Astrocyte of the cerebellum (primary cell): ENCODE measurements at places on chromosomes 4 and X.

- DNase-seq: no peak
These were observed 7.4 kb downstream of the FATE1 start for GRCh38 chrX:151723156-151723760.

GRCh38 chr4:164725066-164725465 lies 28.9 kb upstream of the SMIM31 start:
- no peak for DNase-seq

DNA sequence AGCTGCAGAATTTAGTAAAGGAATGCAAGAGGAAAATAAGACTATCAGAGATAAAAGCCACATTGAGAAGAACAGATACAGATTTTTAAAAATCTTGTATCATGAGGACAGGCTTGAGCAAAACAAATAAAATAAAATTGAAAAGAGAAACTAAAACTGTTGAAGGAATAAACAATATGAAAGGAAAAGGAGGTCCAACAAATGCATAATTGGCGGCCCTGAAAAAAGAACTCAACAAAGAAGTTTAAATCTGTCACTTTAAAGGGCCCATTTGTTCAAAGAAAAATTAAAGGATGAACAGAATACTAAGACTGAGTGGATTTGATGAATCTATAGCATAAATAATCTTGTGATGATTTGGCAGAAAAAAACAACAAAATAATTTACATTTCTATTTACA lies 36.5 kb downstream of the TMPRSS11B start:
- no peak for DNase-seq

- DNase-seq: no peak
These were observed 51.1 kb downstream of the COL25A1 start for GRCh38 chr4:109251396-109251795.

GRCh38 chr4:55241461-55241860 lies 104.6 kb upstream of the SRD5A3 start:
- DNase-seq: no peak

DNA sequence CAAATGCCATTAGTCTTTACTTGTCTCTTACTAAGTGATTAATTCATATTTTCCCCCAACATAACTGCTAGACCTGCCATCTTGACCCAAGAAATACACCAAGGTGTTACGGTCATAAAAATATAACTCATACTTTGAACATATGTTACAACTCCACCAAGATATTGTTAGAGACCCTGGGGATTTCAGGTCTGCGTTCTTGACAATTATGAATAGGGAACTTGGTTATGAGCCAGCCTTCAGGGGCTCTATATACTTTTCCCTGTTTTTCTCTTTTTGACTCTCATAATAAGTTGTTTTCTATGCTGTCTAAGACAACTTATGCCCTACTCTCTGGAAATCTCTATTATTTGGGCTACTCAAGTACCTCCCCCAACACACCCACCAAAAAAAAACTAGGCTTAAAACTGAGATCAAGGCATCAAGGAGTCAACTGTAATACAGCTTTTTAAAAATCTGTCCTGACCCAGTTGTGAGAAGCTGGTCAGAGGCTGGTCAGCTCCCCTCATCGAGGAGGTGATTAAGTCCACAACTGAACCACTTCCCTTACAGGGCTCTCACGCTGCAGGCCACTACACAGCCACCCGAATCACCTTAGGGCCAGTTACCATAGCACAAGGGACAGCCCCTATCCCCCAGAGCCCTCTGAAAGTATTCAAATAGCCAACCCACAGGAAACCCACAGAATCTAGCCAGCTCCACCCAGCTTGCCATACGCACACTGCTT lies 10.5 kb upstream of the TLR3 start:
- DNase-seq: no peak

GRCh38 chr4:7183161-7183560 lies 9.2 kb upstream of the SORCS2 start:
- DNase-seq: no peak

DNA sequence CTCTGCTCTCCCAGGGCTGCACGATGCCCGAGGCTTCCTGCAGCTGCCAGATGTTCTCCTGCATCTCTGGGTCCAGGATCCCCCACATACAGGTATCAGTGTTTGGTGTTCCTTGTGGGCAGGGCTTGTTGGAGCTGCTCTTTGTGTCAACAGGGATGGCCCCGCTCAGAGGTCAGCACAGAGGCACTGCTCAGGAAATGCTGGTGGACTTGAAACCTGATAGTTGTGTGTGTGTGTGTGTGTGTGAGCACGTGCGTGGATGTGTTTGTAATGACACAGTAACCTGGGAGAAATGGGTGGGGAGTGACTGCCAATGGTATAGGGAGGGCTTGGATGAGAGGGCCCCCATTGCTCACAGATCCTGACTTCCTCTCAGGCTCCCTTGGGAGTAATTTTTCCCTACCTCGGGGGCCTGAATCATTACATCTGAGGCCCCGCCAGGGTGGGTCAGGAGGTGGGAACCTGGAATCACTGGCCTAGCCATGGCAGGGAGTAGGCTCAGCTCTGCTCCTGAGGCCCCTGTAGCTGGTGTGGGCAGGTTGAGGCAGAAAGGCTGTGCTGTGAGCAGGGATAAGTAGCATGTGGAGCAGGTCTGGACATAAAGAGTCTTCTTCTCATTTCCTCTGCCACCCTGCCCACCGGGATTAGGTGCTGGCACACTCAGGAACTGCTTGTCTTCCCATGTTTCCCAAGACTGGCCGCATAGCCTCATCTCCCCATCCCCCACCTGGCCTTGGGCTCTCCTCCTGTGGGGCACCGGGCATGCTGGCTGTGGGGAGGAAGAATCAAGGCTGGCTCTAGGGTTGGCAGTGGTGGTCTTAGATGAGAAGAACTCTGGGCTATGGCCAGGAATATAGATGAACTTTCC lies 2.5 kb upstream of the EFNB1 start:
- no peak for DNase-seq

DNA sequence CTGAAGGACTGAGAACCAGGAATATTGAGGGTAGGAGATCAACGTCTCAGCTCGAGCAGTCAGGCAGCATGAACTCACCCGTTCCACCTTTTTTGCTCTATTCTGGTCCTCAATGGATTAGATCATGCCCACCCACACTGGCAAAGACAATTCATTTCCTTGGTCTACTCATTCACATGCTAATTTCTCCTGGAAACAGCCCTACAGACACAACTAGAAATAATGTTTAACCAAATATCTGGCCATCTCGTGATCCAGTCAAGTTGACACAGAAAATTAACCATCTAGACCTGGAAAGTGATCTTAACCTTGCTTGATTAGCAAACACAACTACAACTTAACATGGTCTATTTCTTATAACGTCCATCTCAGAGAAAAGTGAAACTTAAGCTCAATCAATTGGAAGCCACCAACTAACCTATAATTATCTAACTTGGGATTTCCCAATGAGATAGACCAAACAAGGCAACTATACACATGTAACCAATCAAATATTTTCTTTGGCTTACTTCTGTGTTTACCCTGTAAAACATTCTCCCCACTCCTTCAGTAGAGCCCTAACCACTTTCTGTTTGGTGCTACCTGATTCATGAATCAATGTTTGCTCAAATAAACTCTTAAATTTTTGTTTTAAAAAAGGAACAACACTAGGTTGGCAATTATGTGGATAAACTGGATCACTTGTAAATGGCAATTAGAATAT lies 69.7 kb upstream of the MAMLD1 start:
- no peak for DNase-seq

GRCh38 chr4:55154290-55154880 lies 29.0 kb upstream of the KDR start:
- no peak for DNase-seq

DNA sequence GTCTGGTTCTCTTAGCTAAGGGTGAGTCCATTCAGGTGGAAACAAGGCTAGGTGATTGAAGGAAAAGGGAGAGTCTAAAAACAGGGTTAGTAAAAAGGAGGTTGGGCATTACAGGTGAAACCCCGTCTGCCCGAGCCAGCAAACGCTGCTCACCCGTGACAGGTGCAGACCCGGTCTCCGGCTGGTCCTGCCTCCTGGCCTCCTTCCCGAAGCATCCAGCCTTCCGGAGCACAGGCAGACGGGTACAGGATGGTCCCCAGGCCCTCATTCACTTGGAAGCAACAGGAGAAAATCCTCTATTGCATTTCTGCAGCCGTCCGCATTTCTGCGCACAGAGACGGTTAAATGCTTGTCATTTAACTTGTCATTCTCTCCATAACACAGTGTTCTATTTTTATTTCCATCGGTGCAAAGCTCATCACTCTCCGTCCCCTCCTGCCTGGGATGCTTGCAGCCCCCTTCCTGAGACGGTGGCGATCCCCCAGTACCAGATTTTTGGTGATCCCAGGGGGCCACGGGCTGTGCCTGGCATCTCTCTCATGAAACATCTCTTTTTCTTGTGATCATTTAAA lies 90.8 kb upstream of the PPP2R3B start:
- no peak for DNase-seq

DNA sequence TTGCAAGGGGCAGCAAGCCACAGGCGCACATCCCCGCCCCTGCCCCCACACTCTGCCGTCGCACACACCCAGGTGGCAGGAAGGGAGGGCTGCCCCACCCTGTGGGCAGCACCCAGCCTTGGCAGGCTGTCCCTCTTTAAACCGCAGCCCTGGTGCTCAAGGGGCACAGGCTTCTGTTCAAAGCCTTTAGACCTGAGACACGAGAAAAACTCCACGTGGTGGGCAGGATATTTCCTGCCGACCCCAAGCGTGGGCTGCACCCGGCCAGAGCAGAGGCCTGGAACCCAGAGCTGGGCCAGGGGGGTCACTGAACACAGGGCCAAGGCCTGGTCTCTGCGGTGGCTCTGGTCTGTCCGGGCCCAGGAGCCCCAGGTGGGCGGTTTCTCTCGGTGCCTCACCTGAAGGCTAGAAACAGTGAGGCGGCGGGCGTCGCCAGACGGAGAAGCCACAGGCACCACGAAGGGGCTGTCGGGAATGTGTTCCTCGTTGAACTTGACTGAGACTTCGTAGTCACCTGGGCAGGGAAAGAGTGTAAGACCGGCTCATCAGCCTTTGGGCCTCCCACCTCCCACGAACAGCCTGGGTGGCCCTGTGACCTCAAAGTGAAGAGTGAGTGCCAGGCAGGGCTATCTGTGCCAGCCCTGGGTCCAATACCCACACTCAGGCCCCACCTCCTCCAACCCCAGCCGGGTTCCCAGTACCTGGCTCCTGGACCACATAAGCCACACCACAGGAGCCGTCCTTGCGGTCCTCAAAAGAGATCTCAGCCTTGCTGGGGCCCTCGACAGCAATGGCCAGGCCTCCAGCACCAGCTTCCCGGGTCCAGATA lies 23.0 kb downstream of the FLNA start:
- no peak for DNase-seq

GRCh38 chr4:169341490-169341889 lies 70.7 kb upstream of the SH3RF1 start:
- DNase-seq: peak; percentile 95

GRCh38 chr4:120065974-120066516 lies 603 bp downstream of the MAD2L1 start:
- no peak for DNase-seq

DNA sequence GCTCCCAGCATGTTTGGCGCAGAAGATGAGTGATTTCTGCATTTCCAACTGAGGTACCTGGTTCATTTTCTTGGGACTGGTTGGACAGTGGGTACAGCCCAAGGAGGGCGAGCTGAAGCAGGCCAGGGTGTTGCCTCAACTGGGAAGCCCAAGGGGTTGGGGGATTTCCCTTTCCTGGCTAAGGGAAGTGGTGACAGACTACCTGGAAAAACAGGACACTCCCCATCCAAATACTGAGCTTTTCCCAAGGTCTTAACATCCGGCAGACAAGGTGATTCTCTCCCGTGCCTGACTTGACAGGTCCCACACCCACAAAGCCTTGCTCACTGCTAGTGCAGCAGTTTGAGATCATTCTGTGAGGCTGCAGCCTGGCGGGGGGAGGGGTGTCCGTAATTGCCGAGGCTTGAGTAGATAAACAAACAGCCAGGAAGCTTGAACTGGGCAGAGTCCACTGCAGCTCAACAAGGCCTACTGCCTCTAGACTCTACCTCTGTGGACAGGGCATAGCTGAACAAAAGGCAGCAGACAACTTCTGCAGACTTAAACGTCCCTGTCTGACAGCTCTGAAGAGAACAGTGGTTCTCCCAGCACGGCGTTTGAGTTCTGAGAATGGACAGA lies 307.7 kb upstream of the ARSJ start:
- DNase-seq: no peak

GRCh38 chr4:112923516-112923915 lies 125.9 kb upstream of the ANK2 start:
- no peak for DNase-seq

- DNase-seq: no peak
These were observed 7.2 kb upstream of the PPEF2 start for GRCh38 chr4:75909405-75909804.

GRCh38 chr4:179989975-179990374 lies 2253.2 kb upstream of the TENM3 start:
- DNase-seq: no peak

- no peak for DNase-seq
These were observed 13.1 kb upstream of the SULT1B1 start for GRCh38 chr4:69773484-69773883.

DNA sequence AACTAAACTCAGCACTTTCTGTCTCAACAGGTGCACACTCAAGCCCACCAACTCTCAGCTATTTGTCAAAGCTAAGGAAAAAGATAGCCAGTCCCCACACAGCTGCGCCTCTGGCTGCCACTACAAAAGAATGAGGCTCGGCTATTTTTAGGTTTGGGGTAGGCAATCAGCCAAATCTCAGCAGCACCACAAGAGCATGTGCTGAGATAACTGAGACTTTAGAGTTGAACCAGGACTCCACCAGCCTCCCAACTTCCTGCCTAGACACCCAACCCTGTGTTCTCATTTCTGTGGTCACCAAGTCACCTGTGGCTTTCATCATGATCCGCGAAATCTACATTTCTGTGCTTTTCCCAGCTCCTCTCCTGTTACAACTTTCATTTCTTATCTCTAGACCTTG lies 28.0 kb downstream of the DMD start:
- DNase-seq: peak; percentile 38

GRCh38 chr4:149790172-149790907 lies 25.3 kb downstream of the IQCM start:
- DNase-seq: no peak

- DNase-seq: no peak
These were observed 2.0 kb upstream of the FHIP1A start for GRCh38 chr4:151407018-151407417.

GRCh38 chr4:105911426-105911825 lies 16.2 kb downstream of the NPNT start:
- DNase-seq: no peak

DNA sequence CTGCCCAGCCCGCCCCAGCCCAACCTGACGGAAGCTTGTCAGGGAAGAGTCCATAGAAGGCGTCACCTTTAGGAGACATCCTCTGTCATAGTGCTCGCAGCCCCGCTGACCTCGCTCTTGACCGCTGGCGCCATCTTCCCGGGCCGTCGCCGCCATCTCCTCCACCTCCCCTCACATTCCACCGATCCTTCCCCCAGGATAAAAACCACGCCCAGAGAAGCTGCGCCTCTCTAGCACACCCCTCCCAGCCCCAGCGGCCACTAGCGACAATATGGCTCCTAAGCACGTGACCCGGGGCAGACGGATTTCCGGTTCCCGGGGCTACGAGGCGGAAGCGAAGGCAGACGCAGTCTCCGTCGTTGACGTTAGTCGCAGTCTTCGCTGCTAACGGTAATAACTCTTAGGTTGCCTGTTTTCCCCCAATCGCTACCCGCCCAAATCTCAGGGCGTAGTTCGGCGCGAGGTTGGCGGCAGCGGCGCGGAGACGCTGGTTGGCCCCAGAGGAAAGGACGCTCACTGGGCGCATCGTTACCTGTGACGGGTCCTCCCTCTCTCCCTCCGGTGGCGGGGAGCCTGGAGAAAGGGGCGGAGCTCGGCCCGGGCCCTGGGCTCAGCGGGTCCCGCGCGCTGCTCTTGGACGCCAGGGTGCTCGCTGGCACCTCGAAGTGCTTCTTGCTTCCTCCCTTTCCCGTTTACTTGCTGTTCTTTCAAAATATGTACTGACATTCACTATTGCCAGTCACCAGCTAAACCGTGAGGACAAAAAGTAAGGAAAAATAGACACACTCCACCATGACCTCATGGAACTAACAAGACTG lies at the start of the genes RCHY1 and THAP6:
Gene RCHY1 (minus strand): TSS at position 273 of the 818 bp plus-strand sequence. CDS start 117 bp downstream, at position 156.
Gene THAP6 (plus strand): TSS at position 343 of the 818 bp plus-strand sequence. CDS start 980 bp downstream, outside the sequence.
- DNase-seq: peak; percentile 90
